NCI-H2029 treated with DMSO at 0.1 percent for 48 hours (cell line): ENCODE measurements at places on chromosomes 7 and 10.

DNA sequence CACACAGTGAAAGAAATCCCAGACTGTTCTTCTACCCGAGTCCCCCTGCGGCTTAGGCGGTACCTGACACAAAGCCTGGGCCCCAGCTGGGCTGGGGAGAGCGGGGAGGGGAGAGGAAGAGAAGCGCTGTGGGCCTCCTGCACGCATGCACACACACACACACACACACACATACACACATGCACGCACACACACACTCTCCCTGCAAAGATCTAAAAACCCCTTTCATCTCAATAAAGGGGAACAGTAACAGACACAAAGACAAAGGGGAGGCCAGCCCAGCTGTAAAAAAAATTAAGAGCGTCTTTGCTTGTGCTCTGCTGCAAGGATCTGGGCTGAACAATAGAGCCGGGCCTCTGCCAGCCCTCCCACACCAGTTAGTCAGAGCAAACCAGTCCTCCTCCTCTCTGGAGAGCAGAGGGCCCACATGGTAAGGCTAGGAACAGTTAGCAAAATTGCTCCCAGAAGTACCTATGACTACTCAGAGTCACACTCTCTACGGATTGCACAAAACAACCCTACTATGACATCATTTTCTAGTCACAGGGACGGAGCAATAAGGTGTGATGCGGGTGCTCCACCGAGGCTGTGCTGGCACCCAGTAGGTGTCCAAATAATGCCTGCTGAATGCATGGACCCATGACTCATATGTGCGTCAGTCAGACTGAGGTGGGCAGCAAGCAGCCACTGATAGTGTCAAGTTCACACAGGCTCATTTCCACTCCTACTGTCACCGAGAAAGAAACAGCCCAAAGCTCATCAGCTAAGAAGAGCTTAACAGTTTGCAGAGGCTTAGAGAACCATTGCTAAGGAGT lies 9.2 kb downstream of the ITPRIP start:
- DNase-seq = no peak

DNA sequence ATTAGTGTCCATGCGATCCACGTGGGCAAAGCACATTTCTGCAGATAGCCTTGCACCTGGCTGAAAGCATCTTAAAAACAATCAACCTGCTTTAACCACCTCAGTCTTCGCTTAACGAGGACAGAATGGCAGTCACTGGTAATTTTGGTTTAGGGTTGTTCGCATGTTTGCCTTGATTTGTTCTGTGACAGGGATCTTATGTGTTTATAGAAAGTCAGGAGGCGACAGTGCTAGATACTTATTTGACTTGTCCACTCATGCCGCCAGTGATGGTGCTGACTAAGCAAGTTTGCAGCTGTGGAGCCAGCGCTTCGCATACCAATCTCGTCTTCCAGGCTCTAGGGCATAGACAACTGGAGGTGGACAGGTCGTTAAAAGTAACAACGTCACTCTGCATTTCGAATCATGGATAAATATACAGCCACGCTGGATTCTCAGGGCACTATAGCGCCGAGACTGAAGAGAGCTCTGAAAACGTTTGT lies 1.2 kb upstream of the TMEM243 start:
- DNase-seq = no peak

GRCh38 chr7:1999278-1999984 lies 233.3 kb downstream of the MAD1L1 start:
- no peak for DNase-seq

DNA sequence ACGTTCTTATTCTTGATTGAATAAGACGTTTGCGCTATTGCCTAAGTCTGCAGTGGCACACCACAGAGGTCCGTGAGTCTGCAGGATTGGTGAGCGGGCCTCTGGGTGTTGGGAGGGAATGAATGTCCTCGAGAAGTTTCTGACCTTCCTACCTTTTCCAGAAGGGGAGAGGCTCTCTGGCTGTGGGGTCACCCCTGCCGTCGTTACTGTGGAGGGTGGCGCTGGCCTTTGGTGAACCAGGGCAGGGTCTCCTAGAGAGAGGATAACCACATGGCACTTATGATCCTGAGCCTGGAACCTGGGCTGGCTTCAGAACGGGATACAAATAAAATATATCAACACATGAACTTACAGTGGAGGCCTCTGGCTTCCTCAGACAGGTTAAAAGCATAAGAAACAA lies 13.8 kb downstream of the IL15RA start:
- DNase-seq = no peak

DNA sequence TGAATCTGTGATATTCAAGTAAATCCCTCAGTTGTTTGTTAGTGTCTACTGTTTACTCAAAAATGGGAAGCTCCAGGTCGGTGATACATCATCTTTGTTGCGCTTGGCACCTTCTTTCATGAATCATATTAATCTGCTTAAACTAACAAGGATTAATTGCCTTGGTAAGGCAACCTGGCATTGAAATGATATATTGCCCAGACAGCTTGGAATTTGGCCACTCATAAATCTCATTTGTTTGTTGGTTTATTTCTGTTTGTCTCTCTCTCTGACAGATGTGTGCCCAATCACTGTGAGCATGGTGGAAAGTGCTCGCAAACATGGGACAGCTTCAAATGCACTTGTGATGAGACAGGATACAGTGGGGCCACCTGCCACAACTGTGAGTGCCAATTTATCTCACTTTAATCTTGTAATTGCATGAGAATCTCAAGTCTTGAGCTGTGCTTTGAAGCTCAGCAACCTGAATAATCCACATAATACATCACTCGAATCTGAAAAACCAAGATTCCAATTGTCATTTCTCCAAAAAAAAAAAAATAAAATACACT lies 1104.8 kb upstream of the C7orf33 start:
- peak; percentile 36 for DNase-seq

DNA sequence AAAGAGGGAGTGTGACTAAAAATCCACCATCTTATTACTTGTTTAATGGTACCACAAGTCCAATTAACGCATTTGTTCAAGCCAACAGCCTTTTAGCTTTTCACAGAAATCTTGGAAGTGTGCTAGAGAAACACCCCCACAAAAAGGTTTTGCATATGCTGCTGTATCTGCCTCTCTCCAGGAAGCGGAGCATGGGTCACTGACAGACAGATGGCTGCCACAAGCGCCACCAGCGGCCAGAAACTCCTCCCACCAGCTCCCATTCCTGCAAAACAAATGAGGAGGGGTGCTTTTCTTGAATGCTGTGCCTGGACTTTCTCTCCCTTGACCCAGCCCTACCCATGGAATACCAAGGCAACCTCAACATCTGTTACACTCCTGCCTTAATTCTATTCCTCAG lies 176.3 kb upstream of the LRGUK start:
- DNase-seq = no peak

- no peak for DNase-seq
Measured at GRCh38 chr7:112897839-112898431, 107.7 kb upstream of the TMEM168 start.

- no peak for DNase-seq
Measured at GRCh38 chr7:113856010-113856409, 62.8 kb downstream of the PPP1R3A start.

GRCh38 chr7:24980534-24981170 lies 674 bp upstream of the OSBPL3 start:
- DNase-seq = no peak

DNA sequence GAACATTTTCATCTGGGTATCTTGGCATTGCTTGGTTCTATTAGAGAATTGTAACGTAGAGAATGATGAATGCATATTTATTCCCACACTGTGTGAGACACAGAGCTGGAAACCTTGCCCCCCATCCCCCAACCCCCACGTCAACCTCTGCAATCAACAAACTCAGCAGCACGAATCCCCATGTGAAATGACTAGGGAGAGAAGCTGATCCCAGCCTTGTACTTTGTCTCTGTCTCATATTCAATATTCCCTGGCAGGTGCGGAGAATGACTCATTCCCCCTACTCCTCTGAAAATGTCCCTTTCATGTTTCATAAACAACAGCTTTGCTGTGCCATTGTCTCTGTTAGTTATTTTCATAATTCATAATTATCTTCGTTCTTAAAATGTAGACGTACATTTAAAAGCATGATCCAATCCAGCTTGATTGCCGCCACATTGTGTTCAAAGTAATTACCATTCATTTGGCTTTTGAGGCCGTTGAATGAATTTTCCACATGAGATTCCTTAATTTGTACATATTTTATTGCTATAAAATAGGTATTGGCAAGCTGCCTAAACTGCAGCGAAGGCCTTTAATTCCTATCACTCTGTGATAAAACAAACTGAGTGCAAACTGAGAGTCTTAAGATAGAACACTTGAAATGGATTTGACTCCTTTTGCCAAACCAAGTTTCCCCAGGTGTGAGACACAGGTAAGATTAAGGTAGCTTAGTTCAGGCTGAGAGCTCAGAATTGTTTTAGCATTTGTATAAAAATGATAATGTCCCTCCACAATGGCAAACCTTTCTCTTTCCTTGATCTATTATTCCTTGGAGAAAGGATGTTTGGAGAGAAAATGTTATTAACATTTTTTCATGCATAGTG lies 920.2 kb downstream of the TYW1 start:
- DNase-seq = no peak

GRCh38 chr10:61821153-61821552 lies 80.3 kb upstream of the ARID5B start:
- DNase-seq = no peak

DNA sequence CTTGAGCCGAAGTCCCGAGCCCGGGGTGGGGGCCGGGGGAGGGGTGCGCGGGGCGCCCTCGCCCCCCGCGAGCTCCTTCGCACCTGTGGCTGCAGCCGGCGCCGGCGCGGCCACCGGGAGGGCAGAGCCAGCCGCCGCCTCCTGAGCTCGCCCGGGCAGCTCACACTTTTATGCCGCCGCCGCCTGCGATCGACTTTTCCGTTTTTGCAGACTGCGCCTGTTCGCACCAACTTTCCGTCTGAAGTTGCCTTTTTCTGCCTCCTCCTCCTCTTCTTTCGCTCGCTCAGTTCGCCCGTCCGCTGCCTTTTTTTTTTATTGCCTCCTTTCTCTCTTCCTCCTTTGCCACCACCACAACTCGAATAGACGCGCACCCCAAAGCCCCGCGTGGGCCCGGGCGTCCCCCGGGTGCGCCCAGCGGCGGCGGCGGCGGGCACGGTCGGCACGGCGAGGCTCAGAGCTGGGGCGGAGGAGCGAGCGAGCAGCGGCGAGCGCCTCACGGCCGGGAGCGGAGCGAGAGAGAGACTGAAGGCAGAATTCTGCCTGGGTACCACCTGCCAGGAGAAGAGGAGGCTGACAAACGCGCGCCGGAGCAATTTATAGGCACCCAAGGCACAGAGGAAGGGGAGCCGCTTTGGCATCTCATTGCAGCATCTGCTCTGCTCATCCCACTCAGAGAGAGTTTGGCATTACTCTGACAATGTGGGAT lies at the start of gene C1QL3:
Gene C1QL3 (minus strand): TSS at position 569 of the 706 bp plus-strand sequence. CDS start 814 bp downstream, outside the sequence.
- DNase-seq = no peak

GRCh38 chr10:17730667-17731066 lies 21.3 kb upstream of the TMEM236 start:
- no peak for DNase-seq

GRCh38 chr7:121620206-121620605 lies 224.1 kb upstream of the FAM3C start:
- no peak for DNase-seq

DNA sequence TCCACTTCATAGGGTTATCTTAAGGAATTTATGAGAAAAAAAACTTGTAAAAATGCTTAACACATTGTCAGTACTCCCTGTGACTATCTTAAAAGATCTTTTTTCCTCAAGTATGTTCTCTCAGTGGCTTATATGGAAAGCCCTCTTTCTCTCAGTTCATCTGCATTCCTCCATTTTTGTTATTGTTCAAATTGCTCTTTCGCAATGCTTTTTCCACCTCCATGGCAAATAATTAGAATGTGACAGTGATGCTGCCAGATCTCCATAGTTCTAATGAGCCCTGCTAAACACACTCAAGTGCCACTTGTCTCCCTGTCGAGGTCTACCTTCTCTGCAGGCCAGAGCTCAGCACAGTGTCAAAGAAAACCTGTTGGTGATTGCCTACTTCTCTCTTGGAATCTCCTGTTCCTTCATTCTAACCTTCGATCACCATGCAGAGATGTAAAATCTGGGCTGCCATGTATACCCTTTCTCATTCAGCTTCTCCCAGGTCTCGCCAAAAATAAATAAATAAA lies 37.2 kb upstream of the ABCB5 start:
- peak; percentile 46 for DNase-seq

- DNase-seq = no peak
Measured at GRCh38 chr7:83835424-83835823, 186.5 kb upstream of the SEMA3E start.

GRCh38 chr10:101761226-101761625 lies 14.7 kb downstream of the FGF8 start:
- DNase-seq = no peak

DNA sequence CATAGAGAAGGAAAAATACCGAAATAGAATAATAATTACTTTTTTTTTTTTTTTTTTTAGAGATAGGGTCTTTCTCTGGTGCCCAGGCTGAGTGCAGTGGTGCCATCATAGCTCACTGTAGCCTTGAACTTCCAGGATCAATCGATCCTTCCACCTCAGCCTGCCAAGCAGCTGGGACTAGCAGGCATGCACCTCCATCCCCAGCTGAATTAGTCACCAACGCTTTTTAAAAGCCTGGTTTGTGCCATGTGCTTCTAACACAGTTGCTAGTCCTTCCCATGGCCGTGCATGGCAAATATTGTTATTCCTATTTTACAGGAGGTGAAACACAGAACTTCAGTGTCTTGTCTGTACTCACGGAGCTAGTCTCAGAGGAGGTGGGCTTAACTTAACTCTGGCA lies 23.2 kb downstream of the LYZL2 start:
- no peak for DNase-seq

DNA sequence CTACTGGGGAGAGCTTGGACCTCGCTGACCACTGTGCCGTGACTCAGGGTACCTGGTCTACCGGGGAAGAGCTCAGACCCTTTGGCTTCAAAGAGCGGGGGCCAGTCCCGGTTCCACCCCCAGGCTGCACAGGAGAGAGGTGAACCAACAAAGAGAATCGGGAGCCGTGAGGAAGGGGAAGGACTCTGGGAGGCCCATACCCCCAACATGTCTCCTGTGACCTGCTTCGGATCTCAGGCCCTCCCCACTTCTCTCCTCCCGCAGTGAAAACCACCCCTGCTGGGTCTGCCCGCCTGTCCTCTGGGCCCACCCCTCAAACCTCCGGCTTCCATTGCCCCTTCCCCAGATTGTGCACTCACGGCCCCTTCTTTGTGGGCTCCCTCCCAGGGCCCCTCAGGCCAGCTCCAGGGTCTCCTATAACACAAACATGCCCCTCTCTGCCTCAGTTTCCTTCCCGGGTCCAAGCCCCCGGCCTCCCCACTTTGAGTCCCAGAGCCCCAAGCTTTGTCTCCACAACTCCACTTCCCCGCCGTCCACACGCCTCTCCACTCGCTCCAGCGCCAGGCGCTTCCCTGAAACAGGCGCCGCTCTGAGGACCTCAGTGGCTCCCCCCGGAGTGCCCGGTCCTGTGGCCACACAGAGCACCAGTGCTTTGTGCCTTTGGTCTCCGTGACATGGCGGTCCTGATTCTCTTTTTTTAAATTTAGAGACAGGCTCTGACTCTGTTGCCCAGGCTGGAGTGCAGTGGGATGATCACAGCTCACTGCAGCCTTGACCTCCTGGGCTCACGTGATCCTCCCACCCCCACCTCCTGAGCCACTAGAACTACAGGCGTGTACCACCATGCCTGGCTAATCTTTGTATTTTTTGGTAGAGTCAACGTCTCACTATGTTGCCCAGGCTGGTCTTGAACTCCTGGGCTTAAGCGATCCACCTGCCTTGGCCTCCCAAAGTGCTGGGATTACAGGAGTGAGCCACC lies 7.5 kb upstream of the INTS1 start:
- DNase-seq = no peak

GRCh38 chr10:3225561-3225960 lies 53.0 kb upstream of the PITRM1 start:
- no peak for DNase-seq
